ENCODE measurements at places on chromosomes 2 and 18.

- no peak for DNase-seq
Observed at GRCh38 chr2:42618972-42619371, 50.5 kb downstream of the MTA3 start.

DNA sequence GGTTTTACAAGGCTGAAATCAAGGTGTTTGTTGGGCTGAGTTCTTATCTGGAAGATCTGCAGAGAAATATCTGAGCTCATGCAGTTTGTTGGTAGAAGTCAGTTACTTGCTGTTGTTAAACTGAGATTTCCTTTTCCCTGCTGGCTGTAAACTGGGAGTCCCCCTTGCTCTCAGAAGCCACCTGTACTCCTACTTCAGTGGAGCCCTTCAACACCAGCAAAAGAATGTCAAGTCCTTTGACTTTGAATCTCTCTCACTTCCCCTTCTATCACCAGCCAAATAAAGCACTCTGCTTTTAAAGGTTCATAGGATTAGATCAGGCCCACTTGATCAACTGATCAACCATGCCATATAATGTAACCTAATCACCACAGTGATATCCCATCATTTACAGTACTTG lies 252.2 kb upstream of the CDH7 start:
- no peak for DNase-seq

- DNase-seq, result no peak
Observed at GRCh38 chr18:21369146-21369545, 127.1 kb downstream of the GREB1L start.

GRCh38 chr2:29607038-29607420 lies 314.4 kb downstream of the ALK start:
- DNase-seq, result no peak

DNA sequence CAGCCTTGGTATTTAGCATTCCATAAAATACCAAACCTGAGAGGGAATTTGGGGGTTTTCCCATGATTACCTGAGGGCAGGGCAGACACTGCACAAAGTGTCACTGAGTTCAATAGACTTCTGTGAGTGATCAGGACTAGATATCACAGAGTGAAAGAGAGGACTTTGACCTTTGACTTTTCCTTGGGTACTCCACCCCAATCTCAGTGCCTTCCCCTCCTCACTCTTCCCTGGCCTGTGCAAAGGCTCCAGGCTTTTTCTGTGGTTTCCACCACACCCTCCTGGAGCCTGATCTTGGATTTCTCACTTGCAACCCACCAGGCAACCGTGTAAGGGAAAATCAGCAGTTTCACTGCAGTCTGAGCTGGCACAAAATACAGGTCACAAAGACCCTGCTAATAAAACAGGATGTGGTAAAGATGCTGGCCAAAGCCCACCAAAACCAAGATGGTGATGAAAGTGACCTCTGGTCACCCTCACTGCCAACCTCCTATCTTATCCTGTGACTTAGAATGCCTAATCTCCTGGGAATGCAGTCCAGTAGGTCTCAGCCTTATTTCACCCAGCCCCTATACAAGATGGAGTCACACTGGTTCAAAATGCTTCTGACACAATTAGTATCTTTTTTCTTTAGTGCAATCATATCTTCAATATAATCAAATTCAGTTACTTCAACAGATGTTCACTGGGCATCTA lies 64.0 kb downstream of the BOD1L2 start:
- no peak for DNase-seq

GRCh38 chr2:5242751-5243150 lies 449.4 kb upstream of the SOX11 start:
- no peak for DNase-seq

GRCh38 chr2:176709149-176709951 lies 440.1 kb downstream of the MTX2 start:
- no peak for DNase-seq

GRCh38 chr2:127818794-127819425 lies 7.9 kb upstream of the WDR33 start:
- DNase-seq, result no peak

GRCh38 chr2:39481611-39482010 lies 44.5 kb upstream of the MAP4K3 start:
- no peak for DNase-seq

All from CD4-positive, alpha-beta T cell treated with Interferon gamma for 1 hour (primary cell).